ENCODE measurements at places on chromosomes 1 and 21.

- H3K27me3 ChIP-seq: no peaks in the 10 kb centered on the region
- no peak overlapping the region for H3K27ac ChIP-seq
- no peaks in the 10 kb centered on the region for H3K36me3 ChIP-seq
- no peak for DNase-seq
These were observed 15.0 kb upstream of the SDC3 start for GRCh38 chr1:30923597-30923996.

- H3K36me3 ChIP-seq: no peaks in the 10 kb centered on the region
- H3K27ac ChIP-seq: peak within 1 kb of the TSS; percentile 67
- DNase-seq: peak; percentile 82
- peak within 1 kb of the TSS; percentile 45 for H3K4me3 ChIP-seq
- no peaks in the 10 kb centered on the region for H3K27me3 ChIP-seq
These were observed at the start of gene FMO2 for GRCh38 chr1:171185091-171185490. TSS of gene FMO2 (plus strand) at chr1:171185300. CDS start at chr1:171185714, 414 bp downstream.

GRCh38 chr1:186858923-186859322 is 30.2 kb downstream of the PLA2G4A start:
- H3K27ac ChIP-seq: no peak overlapping the region
- no peak overlapping the region for H3K4me3 ChIP-seq
- H3K4me1 ChIP-seq: no peaks in the 10 kb centered on the region
- H3K27me3 ChIP-seq: no peaks in the 10 kb centered on the region
- H3K36me3 ChIP-seq: no peaks in the 10 kb centered on the region

- H3K36me3 ChIP-seq: no peaks in the 10 kb centered on the region
- H3K27ac ChIP-seq: no peak overlapping the region
- H3K27me3 ChIP-seq: no peaks in the 10 kb centered on the region
- no peak overlapping the region for H3K4me3 ChIP-seq
These were observed 16.3 kb upstream of the ATP5PO start for GRCh38 chr21:33931799-33932390.

DNA sequence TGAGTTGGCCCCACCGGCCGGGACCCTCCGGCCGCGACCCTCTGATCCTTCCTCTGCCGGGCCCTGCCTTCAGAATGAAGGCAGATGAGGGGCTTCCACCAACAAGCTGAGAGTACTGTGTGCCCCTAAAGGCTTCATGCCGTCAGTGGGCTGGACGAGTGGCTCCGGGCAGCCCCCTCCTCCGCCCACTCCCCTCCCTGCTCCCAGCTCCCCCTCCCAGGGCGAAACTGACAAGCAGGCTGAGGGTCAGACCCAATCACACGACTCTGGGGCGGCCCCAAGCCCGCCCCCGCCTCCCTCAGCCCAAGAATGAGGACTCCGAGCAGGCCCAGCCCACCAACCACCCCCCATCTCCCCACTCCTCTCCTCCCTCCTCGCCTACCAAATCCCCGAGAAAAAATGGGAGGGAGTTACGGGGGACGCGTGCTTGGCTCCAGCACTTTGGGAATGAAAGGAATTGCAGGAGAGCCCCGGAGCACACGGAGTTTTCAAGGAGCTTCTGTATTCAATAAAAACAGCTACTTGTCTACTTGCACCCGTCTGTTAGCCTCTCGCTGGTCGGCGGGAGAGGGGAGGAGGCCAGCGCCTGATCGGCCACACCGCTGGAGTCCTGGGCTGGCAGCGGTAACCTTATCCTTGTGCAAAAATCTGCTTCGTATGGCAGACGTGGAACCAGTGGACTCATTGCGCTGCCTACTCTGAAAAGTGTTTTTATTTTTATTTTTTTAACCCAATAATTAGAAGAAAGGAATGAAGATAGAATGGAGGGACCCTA is at the start of gene COL11A1:
COL11A1 (minus strand) TSS at position 147 of the 775 bp plus-strand sequence. CDS start 344 bp downstream, outside the sequence.
- no peaks in the 10 kb centered on the region for H3K36me3 ChIP-seq
- H3K27ac ChIP-seq: no peak within 1 kb of the TSS
- peak; percentile 81 for DNase-seq

DNA sequence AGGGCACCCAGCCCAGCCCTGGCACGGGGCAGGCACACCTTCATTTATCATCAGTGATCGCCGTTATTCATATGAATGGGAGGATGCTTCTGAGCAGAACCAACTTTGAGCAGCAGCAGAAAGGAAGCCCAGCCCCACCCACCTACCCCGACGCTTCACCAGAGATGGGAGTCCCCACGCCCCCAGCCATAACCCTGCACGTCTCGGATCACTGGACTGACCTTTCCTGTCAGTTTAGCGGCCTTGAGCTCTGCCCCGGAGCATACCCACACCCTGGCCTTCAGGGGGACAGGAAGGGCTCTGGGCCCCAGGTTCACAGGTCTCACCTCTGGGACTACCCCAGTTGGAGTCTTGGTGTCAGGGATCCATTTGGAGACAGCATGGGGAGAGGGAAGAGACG is 18.1 kb downstream of the LRP8 start:
- no peak overlapping the region for H3K4me3 ChIP-seq
- no peaks in the 10 kb centered on the region for H3K4me1 ChIP-seq
- no peak for DNase-seq
- H3K36me3 ChIP-seq: peaks cover 3% of the 10 kb centered on the region

GRCh38 chr1:199422206-199422605 is 605.3 kb upstream of the NR5A2 start:
- H3K4me1 ChIP-seq: no peaks in the 10 kb centered on the region
- no peaks in the 10 kb centered on the region for H3K36me3 ChIP-seq
- no peak overlapping the region for H3K4me3 ChIP-seq
- DNase-seq: no peak
- H3K27me3 ChIP-seq: no peaks in the 10 kb centered on the region
- no peak overlapping the region for H3K27ac ChIP-seq

GRCh38 chr1:222713091-222713961 is 962 bp downstream of the BROX start:
- no peaks in the 10 kb centered on the region for H3K27me3 ChIP-seq
- peak; percentile 98 for DNase-seq
- peak overlapping the region; percentile 72 for H3K4me3 ChIP-seq

- no peak overlapping the region for H3K27ac ChIP-seq
- no peak overlapping the region for H3K4me3 ChIP-seq
- H3K36me3 ChIP-seq: no peaks in the 10 kb centered on the region
- no peaks in the 10 kb centered on the region for H3K27me3 ChIP-seq
These were observed 96.5 kb downstream of the LIPI start for GRCh38 chr21:14114251-14114650.

GRCh38 chr1:153465811-153466636 is 5.6 kb upstream of the S100A7 start:
- peaks cover 7% of the 10 kb centered on the region for H3K4me1 ChIP-seq
- peak; percentile 49 for DNase-seq
- H3K36me3 ChIP-seq: no peaks in the 10 kb centered on the region
- no peak overlapping the region for H3K4me3 ChIP-seq
- H3K27me3 ChIP-seq: no peaks in the 10 kb centered on the region

- no peaks in the 10 kb centered on the region for H3K4me1 ChIP-seq
- no peak overlapping the region for H3K4me3 ChIP-seq
- no peaks in the 10 kb centered on the region for H3K36me3 ChIP-seq
- DNase-seq: peak; percentile 70
- H3K27ac ChIP-seq: no peak overlapping the region
These were observed 42.5 kb downstream of the LAMC2 start for GRCh38 chr1:183228347-183229220.

DNA sequence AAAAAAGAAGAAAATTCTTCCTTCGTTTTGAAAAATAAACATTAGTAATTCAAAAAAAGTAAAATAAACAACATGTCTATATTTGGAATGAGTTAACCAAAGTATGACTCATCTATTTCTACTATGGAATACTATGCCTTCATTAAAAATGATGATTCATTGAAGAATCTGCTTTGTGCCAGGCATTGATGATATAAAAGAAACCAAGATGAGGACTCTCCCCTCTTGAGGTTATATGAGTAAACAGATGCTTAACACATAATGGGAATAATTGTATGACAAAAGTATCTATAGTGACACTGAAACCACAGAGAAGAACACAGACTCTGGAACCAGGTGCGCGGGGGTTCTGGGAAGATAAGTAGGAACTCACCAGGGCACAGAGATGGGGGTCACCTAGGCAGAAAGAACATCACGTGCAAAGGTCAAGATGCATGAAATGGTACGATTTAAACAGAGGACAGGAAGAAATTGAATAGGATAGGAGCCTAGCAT is 18.8 kb downstream of the ELF3 start:
- H3K4me1 ChIP-seq: no peaks in the 10 kb centered on the region
- DNase-seq: no peak
- no peak overlapping the region for H3K4me3 ChIP-seq
- H3K27me3 ChIP-seq: no peaks in the 10 kb centered on the region
- no peaks in the 10 kb centered on the region for H3K36me3 ChIP-seq

GRCh38 chr1:157948312-157949073 is 45.0 kb upstream of the KIRREL1 start:
- H3K27me3 ChIP-seq: no peaks in the 10 kb centered on the region
- no peak overlapping the region for H3K27ac ChIP-seq
- no peaks in the 10 kb centered on the region for H3K4me1 ChIP-seq
- H3K36me3 ChIP-seq: no peaks in the 10 kb centered on the region
- peak; percentile 53 for DNase-seq

DNA sequence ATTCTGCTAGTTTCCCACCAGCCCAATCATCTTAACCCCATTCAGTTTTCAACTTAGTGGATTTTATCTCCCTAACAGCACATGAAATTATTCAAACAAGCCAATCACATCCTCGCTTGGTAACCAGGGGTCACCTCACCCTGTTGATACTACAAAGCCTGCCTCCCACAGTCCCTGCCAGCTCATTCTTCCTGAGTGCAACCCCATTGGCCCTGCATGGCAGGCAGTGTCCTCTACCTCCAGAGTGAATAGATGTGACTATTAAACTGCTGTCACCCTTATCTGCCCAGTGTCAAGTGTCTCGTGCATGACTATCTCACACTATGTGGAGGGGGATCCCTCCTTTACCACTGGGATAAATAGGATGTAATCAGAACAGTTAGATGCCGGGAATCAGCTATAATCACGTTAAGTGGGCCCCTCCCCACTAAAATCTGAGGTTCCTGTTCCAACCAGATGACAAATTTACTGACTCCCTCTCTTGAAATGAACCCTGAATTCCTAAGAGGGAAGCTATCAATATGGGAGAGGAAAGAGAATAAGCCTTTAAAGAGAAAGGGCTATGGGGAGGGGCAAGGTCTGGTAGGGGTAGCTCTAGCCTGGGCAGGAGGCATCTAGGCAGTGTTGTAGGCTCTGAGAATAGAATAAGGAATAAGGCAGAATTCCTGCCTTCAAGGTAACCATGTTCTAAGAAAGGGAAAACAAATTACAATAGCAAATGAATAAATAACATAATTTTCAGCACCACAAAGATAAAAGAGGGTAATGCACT is 155.9 kb downstream of the SLC30A10 start:
- H3K4me3 ChIP-seq: no peak overlapping the region
- H3K27me3 ChIP-seq: no peaks in the 10 kb centered on the region
- H3K36me3 ChIP-seq: no peaks in the 10 kb centered on the region
- DNase-seq: no peak

DNA sequence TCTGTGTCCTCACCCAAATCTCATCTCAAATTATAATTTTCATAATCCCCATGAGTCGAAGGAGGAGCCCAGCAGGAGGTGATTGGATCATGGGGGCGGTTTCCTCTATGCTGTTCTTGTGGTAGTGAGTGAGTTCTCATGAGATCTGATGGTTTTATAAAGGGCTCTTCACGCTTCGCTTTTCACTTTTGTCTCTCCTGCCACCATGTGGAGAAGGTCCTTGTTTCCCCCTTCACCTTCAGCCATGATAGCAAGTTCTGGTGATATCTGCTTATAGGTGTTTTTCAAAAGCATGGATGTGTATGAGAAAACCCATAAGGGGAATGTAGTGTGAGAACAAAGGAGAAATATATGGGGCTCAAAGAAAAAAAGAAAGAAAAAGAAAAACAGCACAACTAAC is 405.9 kb upstream of the RGS18 start:
- H3K4me1 ChIP-seq: no peaks in the 10 kb centered on the region
- no peaks in the 10 kb centered on the region for H3K36me3 ChIP-seq
- DNase-seq: no peak

GRCh38 chr1:23343221-23344110 is 618 bp downstream of the HNRNPR start:
- H3K4me1 ChIP-seq: peaks cover 9% of the 10 kb centered on the region
- H3K27ac ChIP-seq: peak overlapping the region; percentile 94
- no peaks in the 10 kb centered on the region for H3K36me3 ChIP-seq
- no peaks in the 10 kb centered on the region for H3K27me3 ChIP-seq
- peak; percentile 50 for DNase-seq
- peak overlapping the region; percentile 79 for H3K4me3 ChIP-seq

DNA sequence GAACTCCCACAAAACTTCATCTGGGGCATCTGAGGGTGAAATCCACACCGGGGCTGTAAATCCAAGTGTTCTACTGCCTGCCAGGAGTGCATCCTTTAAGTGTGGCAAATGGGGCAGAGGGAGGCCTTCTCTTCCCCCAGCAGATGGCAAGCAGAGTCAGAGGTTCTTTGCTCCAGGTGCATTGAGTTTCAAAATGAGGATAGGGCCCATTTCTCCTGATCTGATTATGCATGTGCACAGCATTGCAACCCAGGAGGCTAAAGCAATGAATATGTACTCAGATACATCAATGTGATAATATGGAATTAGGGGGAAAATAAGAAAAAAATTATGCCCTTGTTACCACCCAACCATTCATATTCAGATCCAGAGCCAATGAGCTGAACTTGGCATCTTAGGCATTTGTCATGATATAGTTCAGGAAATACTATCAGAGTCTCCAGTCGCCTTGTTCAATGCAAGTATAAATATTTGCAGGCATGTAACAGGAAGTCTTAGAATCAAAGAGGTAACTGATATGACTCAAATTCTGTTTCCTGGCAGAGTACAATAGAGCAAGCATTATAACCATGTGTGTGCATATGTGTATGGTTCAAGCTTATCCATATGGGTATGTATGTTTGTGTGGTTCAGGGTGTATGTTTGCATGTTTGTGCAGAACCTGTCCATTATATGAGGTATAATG is 473.8 kb upstream of the PKN2 start:
- no peak for DNase-seq
- no peaks in the 10 kb centered on the region for H3K4me1 ChIP-seq
- no peaks in the 10 kb centered on the region for H3K27me3 ChIP-seq
- no peak overlapping the region for H3K27ac ChIP-seq
- H3K4me3 ChIP-seq: no peak overlapping the region
- H3K36me3 ChIP-seq: no peaks in the 10 kb centered on the region

GRCh38 chr1:48043622-48044021 is 46.4 kb upstream of the TRABD2B start:
- no peaks in the 10 kb centered on the region for H3K36me3 ChIP-seq
- H3K27me3 ChIP-seq: no peaks in the 10 kb centered on the region
- H3K4me1 ChIP-seq: peaks cover 19% of the 10 kb centered on the region
- no peak for DNase-seq
- no peak overlapping the region for H3K4me3 ChIP-seq
- no peak overlapping the region for H3K27ac ChIP-seq

Data from lung (tissue), 17 donors.